ENCODE measurements at places on chromosomes 3 and 15.

GRCh38 chr3:10322352-10322710 is 1.4 kb upstream of the SEC13 start:
- no peak for DNase-seq

DNA sequence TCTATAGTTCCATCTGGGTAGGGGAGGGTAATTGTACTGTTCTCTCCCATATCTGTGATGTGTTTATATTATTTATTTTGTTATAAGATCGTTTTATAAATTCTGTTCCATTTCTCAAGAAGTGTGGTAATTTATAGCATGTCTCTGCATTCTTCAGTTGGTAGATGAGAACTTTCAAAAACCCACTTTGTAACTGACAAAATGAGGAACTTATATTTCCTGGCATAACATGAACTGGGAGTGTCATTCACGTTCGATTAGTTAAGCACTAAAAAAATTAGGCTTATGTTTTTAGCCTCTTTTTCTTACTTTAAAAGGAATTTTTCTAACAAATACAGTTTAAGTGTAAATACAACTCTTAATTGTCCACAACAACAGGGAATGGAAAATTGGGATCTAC is 230.8 kb downstream of the CGGBP1 start:
- DNase-seq: no peak

DNA sequence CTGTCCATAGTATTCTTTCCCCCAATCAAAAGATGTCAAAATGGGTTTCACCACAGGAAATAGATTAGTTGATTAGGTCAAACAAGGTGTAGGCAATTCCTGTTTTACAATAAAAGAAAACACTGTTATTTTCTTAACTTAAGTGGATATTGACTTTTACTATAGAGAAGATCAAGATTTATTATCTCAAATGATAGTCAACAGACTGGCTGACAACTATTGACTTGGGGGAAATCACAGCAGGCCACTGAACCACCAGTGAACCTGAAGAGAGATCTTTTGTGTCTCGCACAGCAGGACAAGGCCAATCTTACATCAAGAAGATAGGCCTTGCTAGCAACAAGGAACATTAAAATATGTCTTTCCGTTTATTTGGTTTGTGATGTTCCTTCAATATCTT is 1187.6 kb downstream of the SI start:
- no peak for DNase-seq

DNA sequence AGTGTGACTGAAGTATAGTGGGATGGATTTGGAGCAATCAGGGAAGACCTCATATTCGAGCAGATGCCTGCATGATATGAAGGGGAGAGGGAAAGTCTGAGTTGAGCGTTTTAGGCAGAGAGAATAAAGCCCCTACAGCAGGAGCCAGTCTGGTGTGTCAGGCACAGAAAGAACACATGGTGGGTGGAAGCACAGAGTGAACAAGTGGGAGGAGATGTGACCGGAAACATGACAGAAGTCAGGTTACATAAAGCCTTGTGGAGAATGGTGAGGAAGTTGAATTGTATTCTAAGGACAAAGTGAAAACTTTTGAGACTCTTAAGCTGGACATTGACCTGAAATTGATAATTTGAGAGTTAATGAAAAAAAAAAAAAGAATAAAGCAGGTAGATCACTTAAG is 541.0 kb downstream of the PLOD2 start:
- no peak for DNase-seq

DNA sequence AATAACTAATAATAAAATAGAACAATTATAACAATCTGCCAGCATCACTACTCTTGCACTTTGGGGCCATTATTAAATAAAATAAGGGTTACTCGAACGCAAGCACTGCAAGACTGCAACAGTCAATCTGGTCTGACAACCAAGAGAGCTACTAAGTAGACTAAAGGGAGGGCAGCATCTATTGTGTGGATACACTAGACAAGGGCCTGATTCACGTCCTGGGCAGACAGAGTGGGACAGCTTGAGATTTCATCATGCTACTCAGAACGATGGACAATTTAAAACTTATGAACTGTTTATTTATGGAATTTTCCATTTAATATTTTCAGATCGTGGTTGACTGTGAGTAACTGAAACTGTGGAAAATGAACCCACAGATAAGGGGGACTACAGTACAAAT is 39.5 kb downstream of the TNIK start:
- DNase-seq: peak; percentile 31

DNA sequence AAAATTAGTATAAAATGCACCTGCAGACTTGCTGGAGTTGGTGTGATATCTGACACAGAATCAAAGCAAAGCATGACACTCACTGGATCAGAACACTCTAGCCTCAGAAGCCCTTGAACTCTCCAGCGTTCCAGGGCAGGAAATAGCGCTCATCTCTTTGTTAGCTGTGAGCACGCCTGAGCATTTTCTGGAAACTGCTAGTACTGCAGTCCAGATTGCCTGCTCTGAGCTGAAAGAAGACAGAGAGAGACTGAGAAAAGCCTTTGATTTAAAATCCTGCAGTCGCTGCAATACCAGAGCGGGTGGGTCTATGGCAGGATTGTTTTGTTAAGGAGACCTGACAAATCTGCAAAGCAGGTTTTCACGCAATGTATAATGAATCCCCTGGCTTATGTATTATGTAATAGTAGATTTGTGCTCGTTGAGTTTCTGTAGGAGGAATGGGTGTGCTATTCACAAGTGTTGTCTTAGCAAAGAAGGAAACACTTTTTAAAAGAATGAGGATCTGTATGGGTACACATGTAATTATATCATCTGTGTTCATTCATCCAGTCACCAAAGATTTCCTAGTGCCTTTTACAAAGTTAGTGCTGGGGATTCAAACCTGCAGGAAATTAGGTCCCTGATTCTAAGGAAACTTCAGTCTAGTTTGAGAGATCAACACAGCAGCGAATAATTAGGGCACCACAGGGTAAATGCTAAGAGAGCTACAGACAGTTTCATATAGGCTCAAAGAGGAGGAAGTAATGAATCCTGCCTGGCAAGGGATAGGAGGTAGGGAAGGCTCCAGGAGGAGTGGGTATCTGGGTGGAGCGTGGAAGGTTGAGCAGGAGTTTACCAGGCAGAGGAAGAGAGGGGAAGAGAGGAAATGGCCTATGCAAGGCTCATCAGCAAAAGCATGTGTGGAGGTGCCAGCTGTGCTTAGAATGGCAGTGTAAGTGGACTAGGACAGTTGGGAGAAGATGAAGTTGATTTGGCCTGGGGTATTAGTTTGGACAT is 26.1 kb upstream of the MGLL start:
- DNase-seq: peak; percentile 18

DNA sequence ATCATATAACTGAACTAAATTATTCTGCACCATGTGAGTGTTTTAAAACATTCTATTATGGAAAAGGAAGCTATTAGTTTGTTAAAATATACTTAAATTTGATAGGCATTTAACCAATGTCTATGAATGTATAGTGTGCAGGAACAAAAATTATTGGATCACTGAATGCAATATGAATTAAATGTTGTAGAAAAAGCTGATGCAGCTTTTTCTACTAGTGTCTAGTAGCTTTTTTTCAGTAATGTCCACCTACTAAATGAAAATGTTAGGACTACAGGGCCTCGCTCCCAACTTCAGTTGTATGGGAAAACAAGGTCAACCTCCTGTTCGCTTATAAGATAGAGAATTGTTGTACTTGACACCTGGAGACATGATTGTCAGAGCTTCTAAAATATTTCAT is 335.0 kb downstream of the MECOM start:
- no peak for DNase-seq

DNA sequence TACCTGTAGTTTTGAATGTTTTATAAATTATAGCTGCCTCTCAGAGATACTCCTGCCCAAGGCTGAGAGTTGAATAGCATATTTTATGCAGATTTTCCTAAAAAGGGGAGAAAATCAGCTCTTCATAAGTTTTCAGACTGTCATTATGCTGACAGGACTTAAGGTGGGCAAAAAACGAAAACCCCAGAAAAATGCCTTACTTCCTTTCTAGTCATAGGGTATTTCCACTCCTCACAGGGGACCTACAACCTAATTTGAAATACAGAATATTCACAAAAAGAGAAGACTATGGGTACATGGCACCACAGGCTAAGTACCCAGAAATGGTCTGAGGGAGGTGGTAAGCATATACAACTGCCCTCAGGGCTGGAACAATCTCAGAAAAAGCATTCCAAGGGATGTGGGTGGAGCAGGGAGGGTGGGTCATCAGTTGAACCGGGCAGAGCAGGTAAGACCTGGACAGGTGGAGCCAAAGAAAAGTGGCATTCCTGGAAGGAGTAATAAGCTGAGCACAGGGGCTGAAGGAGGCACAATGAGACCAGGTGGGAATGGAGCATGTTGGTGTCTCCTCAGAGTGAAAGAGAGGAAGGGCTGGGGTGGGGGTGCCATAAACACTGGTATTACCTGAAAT is 10.6 kb upstream of the OXSR1 start:
- DNase-seq: no peak

- peak; percentile 15 for DNase-seq
Measured at GRCh38 chr3:36219398-36219797, 160.9 kb upstream of the STAC start.

DNA sequence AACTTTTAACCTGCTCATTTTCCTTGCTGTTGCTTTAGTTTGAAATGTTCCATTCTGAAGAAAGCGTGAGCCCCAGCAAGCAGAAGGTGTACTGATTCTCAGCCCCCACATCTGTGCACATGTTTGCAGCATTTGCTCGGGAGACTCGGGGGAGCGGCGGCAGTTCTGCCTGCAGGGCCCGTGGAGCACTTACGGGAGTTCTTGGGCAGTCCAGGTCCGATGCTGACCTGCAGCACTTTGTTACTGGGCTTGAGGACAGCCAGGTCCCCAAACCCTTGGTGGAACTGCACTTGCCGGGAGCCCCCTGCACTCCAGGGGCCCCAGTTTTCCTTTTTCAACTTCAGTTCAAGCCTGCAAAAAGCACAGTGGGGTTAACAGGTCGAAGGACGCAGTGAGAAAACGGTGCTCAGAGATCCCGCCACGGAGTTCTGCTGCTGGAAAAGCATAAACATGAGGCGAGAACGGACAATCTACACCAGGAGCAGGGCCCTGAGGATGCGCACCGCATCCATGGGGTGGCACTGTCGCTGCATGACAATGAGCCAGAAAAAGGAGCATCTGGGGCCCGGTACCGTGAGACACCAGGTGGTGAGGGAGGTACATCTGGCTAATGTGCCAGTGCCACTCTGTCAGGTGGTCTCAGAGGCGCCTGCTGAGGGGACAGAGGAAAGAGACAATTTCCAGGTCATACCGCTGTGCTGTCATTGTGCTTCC is 45.6 kb upstream of the LDHAL6B start:
- peak; percentile 34 for DNase-seq

DNA sequence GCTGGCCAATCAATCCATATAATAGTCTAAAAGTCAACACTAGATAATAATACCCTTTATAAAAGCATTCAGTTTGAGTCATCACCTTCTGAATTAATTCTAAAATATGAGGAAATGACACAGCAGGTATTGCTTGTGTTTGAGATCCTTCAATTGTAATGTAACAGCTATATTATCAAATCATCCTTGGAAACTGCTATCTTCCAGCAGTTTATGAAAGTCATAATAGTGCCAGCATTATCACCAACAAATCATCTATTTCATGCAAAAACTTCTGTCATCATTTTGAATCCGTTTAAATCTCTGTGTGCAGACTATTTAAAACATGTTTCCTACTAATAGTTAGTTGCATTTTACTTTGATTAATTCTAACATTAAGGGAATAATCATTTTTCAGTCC is 468.7 kb downstream of the CADM2 start:
- no peak for DNase-seq

DNA sequence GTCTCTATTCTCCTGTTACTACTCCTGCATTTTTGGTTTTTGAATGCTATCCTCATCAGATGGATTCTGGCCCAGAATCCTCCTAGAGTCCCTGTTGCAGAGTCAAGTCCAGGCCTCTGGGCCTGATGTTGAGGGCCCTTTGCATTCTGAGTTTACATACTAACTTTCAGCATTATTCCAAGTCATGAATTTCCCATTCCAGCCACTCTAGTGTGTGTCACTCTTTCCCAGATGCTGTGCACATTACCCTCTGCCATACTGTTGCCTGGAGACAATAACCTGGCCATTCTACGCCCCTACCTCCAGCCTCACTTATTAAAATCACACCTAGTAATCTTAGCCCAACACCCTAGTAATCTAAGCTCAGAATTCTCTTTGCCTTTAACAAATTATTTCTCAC is 53.4 kb downstream of the GXYLT2 start:
- no peak for DNase-seq

GRCh38 chr15:91890614-91891013 is 37.1 kb downstream of the SLCO3A1 start:
- no peak for DNase-seq

DNA sequence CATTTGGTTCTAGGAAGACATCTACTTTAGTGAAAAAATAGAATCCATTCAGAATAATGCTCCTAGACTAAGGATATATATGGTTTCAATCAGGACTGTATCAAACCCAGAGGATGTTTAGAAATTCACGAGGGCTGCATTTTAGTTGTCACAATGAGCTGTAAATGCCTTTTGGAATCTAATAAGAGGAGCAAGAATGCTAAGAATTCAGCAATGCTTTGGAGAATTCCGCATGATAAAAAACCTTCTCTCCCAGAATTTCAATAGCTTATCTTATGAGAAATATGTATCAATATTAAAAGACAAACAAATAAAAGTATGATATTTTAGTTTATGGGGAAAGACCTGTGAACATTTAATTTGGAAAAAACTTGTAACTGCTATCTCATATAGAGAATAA is 885.1 kb downstream of the ZPLD1 start:
- no peak for DNase-seq

- DNase-seq: no peak
Measured at GRCh38 chr3:48157202-48157840, 30.9 kb downstream of the CDC25A start.
